Motor neuron (in vitro differentiated cells): ENCODE measurements at places on chromosomes 12 and 14. TPM values are rescaled to one million over a fixed set of nuclear protein-coding genes. Genes with fewer than 3 reads are reported as not detected.

Gene WNT5B
- total RNA-seq = 6.7 and 7.7 TPM in 2 replicates

Gene SLC6A12
- total RNA-seq = 0.73 and 1.6 TPM in 2 replicates

Gene KRT72
- not detected in 2 replicates for total RNA-seq

DNA sequence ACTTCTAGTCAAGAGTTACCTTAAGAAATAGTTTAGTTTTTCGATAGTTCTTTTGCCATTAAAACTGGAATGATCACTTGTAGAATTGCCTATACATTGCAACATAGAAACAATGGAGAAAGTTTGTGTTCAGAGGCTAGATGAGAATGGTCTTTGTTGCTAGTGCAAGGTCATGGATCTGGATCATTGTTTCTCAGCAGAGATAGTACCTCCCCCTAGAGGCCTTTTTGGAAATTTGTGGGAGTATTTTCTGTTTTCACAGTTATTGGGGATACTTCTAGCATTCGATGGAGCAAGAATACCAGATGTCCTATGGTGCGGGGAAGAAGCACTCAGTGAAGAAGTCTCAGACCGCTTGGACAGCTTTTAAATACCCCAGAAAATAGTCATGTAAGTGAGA lies 138.8 kb upstream of the HMGA2 start:
- no peak for ATAC-seq
